ENCODE measurements at places on chromosomes 2 and 18. TPM values are rescaled to one million over a fixed set of nuclear protein-coding genes. Genes with fewer than 3 reads are reported as not detected.

- no peak for DNase-seq
These were observed 585.1 kb downstream of the ZEB2 start for GRCh38 chr2:143934626-143935481.

Gene KCNF1
- not detected for total RNA-seq

- DNase-seq = no peak
These were observed 118.3 kb upstream of the FAM136A start for GRCh38 chr2:70420143-70420542.

Gene IHH
- not detected for total RNA-seq

Gene CCDC141
- 2.0 TPM for total RNA-seq

Gene SATB2
- total RNA-seq = 1.2 TPM

Gene TEX44
- total RNA-seq = not detected
